ENCODE measurements at places on chromosomes 4 and X.

GRCh38 chr4:126794363-126794762 lies 838.4 kb upstream of the INTU start:
- DNase-seq: no peak

DNA sequence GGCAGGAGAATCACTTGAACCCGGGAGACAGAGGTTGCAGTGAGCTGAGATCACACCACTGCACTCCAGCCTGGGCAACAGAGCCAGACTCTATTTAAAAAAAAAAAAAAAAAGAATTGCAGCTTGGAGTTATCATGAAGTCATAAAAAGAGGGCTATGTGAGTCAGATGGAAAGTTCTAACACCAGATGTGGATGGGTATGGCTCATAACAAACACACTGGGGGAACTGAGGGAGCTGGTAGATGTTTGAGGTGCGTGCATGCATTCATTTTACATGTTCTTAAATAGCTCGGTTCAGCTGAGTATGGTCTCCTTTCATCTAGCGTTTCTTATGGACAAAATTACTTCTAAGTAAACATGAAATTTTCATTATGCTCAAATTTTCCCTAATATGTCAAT lies 11.7 kb downstream of the TRMT2B start:
- no peak for DNase-seq

DNA sequence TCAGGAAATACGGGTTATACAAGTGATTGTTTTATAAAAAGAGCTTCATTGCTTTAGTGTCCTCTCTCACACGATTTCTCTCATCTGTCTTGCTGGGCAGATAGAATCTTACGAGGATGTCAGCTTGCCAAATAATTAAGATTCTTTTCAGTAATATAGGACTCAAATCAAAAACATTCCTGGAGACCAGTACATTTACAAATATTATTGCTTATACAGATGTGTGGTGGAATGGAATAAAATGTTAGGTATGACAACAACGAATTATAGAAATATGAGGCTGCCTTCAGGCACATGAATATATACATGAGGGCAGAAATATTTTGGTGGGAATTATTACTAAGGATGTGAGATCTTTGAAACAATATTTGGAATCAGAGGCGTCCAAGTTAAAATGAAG lies 88.9 kb downstream of the GC start:
- DNase-seq: no peak

DNA sequence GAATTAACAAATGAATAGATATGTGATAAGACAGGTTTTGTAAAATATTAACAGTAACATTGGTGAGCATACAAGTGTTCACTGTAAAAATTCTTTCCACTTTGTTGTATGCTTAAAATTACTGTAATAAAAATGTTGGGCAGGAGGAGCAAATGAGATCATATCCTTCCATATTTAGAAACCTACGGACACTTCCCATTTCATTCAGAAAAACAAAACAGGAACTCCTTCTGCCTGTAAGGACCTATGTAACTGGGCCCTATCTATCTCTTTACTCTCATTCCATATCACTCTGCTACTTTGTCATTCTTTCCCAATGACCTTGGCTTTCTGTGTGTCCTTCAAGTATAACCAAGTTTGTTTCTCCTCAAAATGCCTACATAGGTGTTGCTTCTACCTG lies 53.7 kb upstream of the SLC39A8 start:
- no peak for DNase-seq

Data from activated T-cell treated with anti-CD3 and anti-CD28 coated beads for 4 hours (primary cell).